CD4-positive, alpha-beta T cell treated with Interleukin-17A for 4 hours (primary cell): ENCODE measurements at places on chromosomes 11 and 22.

DNA sequence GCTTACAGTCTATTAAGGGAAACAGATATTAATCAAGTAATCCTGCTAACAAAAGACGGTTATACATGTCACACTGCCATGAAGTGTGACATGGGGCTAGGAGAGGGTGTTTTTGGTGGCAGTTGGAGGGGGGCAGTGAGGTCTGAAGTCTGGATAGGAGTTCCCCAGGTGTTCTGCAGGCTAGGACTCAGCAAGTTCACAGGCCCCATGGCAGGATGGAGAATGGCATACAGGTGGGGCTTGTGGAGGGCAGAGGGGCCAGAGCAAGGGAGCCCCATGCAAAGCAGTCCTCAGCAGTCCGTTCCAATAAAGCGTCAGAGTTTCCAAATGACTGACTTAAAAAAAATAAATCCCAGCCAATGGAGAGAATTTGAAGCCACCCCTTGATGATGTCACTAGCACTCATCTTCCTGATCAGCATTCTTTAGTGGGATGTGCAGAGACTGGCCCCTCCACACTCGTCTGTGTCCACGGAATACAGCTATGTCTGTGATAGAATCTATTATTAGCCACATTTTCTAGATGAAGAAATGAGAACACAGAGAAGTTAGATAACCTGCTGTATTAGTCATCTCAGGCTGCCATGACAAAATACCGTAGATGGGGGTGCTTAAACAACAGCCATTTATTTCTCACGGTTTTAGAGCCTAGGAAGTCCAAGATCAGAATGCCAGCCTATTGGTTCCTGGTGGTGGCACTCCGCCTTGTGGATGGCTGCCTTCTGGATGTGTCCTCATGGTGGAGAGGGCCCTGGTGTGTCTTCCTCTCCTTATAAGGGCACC, 32.6 kb downstream of the PRDM11 start:
- DNase-seq: no peak

- no peak for DNase-seq
Measured at GRCh38 chr11:2307501-2308331, 5.9 kb downstream of the TSPAN32 start.

GRCh38 chr11:67436459-67437081, 912 bp downstream of the PTPRCAP start:
- peak; percentile 81 for DNase-seq

- DNase-seq: no peak
Measured at GRCh38 chr11:107179829-107180228, 161.6 kb upstream of the GUCY1A2 start.

- no peak for DNase-seq
Measured at GRCh38 chr11:44304091-44305025, 5.6 kb downstream of the ALX4 start.

- no peak for DNase-seq
Measured at GRCh38 chr11:1073261-1073724, 1.4 kb upstream of the MUC2 start.

- no peak for DNase-seq
Measured at GRCh38 chr11:58726737-58727414, 4.9 kb downstream of the GLYAT start.

DNA sequence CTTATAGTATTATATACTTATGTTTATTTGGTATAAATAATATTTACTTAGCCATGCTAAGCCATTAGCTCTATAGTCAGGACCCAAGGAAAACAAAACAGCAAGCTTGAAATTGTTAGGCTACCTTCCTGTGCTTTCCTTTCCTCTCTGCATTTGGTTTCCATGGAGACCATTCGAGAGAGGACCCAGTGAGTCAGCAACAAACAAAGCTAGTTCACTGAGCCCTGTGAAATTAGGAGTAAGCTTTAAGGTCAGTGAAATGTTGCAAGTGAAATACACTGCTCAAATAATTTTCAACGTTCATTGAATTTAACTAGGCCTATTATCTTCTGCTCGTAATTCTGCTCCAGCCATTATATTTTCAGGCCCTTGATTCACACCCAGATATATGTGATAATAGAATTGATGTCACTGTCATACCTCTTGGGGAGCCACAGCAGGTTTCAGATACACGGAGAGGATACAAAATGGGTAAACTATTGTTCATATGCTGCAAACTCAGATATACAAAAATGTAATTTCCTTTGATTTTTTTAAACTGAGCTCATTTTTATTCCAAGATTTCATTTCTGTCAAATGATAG, 9.1 kb upstream of the OR10D3 start:
- DNase-seq: no peak

DNA sequence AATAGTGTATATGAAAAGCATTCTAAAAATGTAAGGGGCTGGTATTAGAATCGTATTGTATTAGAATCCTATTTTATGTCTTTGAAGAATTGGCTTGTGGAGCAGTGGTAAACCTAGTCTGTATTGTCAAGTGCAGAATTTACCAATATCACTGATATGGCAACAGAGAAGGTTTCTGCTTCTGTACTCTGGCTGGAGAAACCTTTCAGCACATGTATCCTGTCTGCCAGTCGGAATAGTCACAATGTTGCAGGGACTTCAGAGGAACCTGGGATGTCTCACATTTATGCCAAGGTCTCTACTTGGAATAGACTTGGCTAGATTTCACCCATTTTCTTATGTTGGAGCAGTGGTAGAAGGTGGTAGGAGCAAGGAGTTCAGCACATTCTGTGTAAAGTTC, 4.4 kb downstream of the MTMR3 start:
- no peak for DNase-seq

GRCh38 chr11:105429096-105429910, 180.6 kb upstream of the GRIA4 start:
- no peak for DNase-seq

DNA sequence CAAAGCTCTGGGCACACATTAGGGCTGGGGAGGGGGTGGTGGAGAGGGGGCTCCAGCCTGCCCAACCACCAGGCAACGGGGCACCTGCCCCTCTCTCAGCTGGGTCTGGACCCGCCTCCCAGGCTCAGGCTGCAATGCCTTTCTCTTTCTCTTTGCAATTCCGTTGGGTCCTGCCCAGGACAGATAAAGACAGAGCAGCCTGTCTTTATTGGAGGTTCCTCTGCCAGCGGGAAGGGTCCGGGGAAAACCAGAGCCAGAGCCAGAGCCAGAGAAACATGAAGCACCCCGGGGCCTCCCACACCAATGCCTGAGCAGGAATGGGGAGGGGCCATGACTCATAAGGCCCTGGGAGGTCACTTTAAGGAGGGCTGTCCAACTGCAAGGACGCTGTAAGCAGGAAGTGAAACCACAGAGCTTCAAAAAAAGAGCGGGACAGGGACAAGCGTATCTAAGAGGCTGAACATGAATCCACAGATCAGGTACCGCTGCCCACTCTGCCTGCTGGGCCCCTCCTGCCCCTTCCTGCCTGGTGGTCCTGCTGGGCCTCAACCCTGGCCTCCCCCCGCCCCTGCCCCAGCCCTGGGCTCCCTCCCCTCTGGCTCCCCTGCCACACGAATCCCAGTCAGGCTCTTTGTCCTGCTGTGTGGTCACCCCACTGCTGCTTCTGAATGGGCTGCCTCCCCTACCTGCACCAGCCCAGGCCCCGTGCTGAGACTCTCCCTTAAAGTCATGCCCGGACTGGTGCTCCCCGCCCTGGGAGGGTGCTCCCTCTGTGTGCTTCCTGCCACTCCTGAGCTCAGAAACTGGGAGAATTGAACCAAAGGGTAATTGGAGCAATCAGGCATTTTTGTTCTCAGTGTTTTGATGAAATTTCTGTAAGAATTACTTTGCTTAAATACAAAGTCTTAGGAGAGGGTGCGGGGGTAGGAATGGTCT, at the start of gene APOBEC3B:
TSS of gene APOBEC3B (plus strand) at position 356 of the 936 bp plus-strand sequence. CDS start at position 463, 107 bp downstream.
- peak; percentile 63 for DNase-seq

- no peak for DNase-seq
Measured at GRCh38 chr11:72860592-72860991, 46.4 kb downstream of the ATG16L2 start.

GRCh38 chr22:31474743-31475142, 14.9 kb downstream of the EIF4ENIF1 start:
- DNase-seq: no peak

DNA sequence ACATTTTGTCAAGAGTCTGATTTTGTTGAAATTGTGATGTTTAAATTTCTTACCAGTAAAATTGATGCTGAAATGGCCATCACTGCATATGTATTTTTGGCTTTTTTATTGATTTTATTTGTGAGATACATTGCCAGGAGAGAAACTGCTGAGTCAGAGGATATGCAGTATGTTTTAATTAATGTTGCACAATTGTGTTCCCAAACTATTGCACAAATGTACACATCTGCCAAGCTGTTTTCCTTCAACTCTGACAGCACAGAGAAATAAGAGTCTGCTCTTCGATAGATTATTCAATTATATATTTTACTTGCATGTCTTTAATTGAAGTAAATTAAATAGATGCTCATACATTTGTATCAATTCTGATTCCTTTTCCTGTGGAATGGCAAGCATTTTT, 640.2 kb upstream of the LUZP2 start:
- DNase-seq: no peak

GRCh38 chr11:60016881-60017280, at the start of gene OOSP4B:
Gene OOSP4B, plus strand, starts transcription at chr11:60017181.
- no peak for DNase-seq

DNA sequence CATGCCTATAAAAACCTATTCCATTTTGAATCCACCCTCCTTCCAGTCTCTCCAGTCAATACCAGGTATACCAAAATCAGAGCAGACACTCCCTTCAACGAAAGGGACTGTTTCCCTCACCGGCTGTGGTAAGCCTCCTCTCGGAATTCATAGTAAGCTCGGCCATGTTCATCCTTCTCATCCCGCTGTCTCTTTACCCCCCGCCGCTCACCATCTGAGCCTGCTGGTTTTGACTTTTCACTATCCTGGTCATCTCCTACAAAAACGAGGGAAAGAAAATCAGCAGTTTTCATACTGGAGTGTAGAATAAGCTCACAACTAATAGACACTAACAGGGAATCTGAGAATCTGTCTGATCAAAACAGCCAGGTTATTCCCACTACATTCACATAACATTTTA, 3.1 kb downstream of the HNRNPUL2 start:
- no peak for DNase-seq

- peak; percentile 72 for DNase-seq
Measured at GRCh38 chr11:66543263-66544107, 2.4 kb downstream of the ZDHHC24 start.

DNA sequence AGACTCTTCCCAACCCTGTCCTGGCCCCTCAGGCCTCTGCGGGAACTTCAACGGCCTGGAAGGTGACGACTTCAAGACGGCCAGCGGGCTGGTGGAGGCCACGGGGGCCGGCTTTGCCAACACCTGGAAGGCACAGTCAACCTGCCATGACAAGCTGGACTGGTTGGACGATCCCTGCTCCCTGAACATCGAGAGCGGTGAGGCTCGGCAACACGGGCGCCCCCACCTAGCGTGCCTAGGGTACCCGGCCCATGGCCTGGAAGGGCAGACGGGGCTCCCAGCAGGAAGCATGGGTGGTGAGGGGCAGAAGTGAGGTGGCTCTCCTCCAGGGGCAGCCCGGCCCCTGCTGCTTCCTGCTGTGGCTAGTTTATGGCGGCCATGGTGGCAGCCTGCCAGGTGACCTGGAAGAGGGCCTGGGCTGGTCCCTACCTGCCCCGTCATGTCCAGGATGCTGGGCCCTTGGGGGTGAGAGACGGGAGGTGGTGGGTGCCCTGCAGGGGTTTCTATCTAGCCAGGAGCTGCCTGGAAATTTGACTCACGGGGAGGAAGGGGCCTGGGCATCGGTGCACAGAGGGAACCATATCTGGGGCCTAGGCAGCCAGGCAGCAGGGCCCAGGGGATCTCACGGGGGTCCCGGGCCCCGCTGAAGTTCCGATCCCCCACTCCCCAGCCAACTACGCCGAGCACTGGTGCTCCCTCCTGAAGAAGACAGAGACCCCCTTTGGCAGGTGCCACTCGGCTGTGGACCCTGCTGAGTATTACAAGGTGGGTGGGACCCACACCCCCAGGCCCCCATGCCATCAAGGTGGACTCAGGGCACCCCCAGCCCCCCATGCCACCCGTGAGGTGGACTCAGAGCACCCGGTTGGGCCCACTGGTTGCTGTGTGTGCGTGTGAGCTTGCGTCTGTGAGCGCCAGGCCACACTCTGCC, 9.2 kb downstream of the MUC2 start:
- no peak for DNase-seq

DNA sequence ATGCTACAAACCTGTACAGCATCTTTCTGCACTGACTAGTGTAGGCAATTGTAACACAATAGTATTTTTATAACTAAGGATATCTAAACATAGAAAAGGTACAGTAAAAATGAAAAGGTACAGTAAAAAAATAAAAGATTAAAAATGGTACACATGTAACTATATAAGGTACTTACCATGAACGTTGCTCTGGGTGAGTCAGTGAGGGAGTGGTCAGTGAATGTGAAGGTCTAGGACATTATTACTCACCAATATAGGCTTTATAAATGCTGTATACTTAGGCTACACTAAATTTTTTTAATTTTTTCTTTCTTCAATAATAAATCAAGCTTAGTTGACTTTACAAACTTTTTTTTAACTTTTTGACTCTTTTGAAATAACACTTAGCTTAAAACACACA, 59.9 kb downstream of the EIF3M start:
- DNase-seq: no peak

- peak; percentile 61 for DNase-seq
Measured at GRCh38 chr11:68843052-68843561, 1.4 kb upstream of the CPT1A start.

- DNase-seq: no peak
Measured at GRCh38 chr11:93236741-93237675, 39.2 kb upstream of the SLC36A4 start.

DNA sequence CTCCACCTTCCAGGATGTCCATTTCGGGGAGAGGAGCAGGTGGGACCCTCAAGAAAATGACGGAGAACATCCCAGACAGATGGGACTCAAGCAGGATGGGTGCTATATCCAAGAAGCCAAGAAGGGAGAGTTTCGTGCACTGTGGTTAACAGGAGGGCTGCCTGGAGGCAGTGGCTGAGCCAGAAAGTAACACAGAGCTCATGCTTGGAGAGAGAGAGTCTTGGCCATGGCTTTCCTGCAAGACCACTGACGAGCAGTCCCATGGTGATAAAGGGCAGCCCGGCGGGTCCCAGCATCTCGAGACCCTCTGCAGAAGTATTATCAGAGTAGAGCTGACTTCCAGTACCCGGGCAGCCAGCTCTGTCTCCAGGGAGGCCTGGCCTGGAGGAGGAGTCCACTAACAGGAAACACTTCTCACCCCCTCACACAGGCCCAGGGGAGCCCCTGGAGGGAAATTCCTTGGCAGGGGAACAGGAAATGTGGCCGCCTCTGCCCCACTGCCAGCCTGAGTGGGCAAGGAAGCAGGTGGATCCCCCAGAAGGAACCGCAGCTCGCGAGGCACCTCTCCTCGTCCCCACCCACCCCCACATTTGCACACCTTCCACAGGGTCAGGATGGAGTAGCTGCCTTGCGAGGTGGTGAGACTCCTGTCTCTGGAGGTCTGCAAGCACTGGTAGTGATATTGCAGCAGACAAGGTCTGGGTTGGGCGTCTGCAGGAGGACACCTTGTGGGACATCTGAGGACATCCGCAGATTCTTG, 32.2 kb downstream of the CYTH4 start:
- peak; percentile 44 for DNase-seq

- DNase-seq: no peak
Measured at GRCh38 chr11:76745561-76746207, 37.5 kb upstream of the TSKU start.

- DNase-seq: no peak
Measured at GRCh38 chr22:22076932-22077703, 94.5 kb upstream of the TOP3B start.
